Smooth muscle cell of the pulmonary artery (primary cell): ENCODE measurements at places on chromosomes 3 and 15. TPM values are rescaled to one million over a fixed set of nuclear protein-coding genes. Genes with fewer than 3 reads are reported as not detected.

Gene SPTSSB
- 0.20 and 0.46 TPM in 2 replicates for total RNA-seq

Gene CEP97
- 10.8 and 12.3 TPM in 2 replicates for total RNA-seq

Gene FOXB1
- not detected in 2 replicates for total RNA-seq

Gene NPAP1
- not detected in 2 replicates for total RNA-seq

Gene TUSC7
- total RNA-seq: not detected in 2 replicates

Gene PLA2G4E
- not detected in 2 replicates for total RNA-seq

Gene CPNE9
- total RNA-seq: not detected in 2 replicates

Gene ITIH3
- total RNA-seq: 0.10 and 2.5 TPM in 2 replicates
